ENCODE measurements at places on chromosomes 7 and 10.

- peak; percentile 13 for DNase-seq
These were observed 33.9 kb upstream of the EEPD1 start for GRCh38 chr7:36119005-36119706.

- no peak for DNase-seq
These were observed 13.5 kb downstream of the AHR start for GRCh38 chr7:17311952-17312351.

DNA sequence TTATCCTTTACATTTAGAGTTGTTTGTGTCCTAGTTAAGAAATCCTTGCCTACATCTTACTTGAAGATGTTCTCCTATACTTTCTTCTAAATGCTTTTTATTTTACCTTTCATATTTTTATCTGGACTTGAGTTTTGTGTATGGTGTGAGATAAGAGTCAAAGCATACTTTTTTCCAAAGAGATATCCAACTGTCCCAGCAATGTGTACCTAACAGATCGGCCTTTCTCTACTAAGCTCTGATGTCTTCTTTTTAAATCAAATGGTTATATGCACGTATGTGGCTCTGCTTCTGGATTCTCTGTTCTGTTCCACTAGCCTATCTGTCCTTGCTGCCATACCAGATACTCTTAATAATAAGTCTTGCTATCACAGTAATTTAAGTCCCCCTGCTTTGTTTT is 7.2 kb downstream of the IKZF5 start:
- no peak for DNase-seq

DNA sequence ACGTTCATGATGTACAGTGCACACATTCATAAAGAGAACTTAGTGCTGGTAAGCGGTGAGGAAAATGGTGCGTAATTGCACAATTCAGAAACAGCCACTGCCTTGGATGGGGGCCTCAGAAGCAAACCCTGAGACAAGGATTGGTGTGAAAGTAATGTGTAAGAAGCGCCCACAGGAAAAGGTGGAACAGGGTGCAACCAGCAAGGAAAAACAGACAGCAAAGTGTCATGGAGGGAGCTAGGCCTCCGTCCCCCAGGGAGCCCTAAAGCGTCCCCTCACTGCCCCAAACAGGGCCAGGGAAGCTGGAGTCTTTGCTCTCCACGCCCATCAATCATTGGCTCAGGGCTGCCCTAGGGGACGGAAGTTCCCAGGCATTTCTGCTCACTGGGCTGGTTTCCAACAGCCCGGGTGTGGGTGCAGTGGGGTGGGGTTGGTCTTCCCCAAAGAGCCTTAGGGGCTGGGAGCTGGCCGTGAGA is 9.6 kb upstream of the C10orf105 start:
- peak; percentile 86 for DNase-seq

DNA sequence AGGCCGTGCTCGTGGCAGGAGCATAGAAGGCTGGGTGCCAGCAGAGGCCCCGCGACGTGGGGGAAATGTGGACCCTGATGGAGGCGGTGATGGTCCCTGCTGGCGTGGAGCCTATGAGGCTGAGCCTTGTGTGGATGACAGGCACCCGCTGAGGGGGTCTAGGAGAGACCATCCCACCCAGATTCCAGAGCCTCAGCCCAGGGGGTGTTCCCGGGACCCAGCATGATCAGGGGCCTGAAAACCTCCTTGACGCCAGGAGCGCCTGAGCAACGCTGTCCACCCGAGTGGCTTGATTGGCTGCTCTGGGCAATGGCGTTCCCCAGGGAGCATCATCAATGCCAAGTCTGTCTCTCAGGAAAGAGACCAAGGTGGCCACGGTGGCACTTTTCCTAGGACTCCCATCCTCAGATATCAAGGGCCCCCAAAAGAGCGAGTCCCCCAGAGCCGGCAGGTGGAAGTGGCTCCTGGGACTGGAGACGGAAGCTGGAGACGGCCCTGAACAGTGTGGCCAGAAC is 61.1 kb downstream of the PWWP2B start:
- no peak for DNase-seq

GRCh38 chr7:151664268-151664667 is 144.6 kb upstream of the RHEB start:
- no peak for DNase-seq

GRCh38 chr10:133422223-133422806 is 2.1 kb downstream of the SPRN start:
- no peak for DNase-seq

- DNase-seq: no peak
These were observed 20.3 kb upstream of the PFKP start for GRCh38 chr10:3046981-3047547.

DNA sequence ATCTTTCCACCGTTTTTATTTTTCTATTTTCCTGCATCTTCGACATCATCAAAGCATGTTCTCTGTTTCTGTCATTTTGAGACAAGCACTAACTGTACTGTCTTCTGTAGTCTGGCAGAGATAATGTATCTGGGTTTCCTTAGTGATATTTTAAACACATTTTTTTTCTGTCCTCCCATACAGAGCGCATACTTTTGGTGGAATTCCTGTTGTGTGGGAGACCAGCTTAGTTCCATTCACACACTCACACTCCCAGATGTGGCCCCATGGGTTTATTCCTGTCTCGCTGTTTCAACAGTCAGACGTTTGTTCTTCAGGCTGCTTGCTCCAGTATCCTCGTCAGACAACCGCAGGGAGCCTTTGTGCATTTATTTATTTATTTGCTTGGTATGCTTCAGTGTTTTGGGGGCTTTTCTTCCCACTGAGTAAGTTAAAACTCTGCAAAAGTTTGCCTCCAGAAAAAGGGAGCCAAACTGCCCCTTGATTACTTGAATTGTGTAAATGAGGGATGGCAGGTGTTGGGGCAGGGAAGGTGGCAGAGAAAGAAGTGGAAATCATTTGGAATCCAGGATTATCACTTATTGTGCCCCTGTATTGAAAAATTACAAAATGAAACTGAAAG is 456.8 kb upstream of the KLF6 start:
- DNase-seq: no peak

DNA sequence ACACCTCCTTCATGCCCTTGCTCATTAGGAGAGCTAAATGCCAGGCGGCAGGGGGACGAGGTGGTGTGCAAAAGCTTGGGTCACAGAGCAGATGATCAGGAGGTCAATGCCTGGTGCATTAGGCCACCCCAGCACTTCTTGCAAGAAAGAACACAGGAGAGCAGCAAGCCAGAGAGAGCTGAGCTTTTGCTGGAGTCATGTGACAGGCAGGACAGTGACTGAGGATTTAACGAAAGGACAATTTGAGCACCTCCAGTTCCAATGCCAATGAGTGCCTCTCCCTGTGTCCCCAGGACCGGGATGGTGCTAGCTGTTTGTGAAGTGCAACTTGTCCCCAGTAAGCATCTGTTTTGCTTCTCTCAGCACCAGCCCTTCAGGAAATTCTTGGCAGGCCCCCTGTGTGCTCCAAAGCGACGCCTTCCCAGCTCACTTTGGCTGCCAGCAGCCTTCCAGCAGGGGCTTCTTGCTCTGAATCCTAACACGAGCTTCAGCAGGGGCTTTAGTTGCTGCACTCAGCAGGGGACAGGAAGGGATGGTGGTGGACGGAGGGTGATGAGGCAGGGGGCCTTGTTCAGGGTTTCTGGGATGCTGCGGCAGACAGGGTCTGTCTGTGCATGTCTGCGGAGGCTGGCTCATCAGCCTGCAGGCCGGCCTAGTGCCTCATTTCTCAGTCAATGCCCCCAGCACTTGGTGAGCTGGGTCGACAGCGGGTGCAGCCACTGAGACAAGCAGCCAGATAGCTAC is 368.1 kb downstream of the RPS24 start:
- no peak for DNase-seq

- peak; percentile 13 for DNase-seq
These were observed 38.4 kb downstream of the ADRB1 start for GRCh38 chr10:114081911-114082583.

DNA sequence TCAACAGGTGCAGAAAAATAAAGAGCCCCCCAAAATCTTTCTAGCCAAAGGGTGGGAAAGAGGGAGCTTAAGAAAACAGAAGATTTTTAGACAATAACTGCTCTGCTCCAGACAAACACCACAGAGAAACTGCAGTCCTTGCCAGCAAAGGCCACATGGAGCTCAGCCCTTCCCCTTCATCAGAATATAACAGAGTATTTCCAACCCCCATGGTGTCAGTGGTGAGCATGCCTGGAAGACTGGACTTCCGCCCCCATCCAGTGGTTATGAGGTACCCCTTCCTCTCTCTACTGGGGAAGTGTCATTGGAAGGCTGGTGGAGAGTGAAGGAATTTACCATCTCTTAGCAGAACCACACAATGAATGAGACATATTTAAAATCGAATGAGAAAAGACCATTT is 1007.3 kb upstream of the CELF2 start:
- DNase-seq: no peak

DNA sequence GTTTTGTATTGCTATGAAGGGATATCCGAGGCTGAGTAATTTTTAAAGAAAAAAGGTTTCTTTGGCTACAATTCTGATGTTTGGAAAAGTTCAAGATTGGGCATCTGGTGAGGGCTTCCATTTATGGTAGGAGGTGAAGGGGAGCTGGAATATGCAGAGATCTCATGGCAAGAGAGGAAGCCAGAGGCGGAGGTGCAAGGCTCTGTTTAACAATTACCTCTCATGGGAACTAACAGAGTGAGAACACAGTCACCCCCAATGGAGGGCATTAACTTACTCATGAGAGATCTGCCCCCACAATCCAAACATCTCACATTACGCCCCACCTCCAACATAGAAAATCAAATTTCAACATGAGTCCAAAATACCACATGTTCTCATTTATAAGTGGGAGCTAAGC is 62.0 kb downstream of the AKR1D1 start:
- no peak for DNase-seq

DNA sequence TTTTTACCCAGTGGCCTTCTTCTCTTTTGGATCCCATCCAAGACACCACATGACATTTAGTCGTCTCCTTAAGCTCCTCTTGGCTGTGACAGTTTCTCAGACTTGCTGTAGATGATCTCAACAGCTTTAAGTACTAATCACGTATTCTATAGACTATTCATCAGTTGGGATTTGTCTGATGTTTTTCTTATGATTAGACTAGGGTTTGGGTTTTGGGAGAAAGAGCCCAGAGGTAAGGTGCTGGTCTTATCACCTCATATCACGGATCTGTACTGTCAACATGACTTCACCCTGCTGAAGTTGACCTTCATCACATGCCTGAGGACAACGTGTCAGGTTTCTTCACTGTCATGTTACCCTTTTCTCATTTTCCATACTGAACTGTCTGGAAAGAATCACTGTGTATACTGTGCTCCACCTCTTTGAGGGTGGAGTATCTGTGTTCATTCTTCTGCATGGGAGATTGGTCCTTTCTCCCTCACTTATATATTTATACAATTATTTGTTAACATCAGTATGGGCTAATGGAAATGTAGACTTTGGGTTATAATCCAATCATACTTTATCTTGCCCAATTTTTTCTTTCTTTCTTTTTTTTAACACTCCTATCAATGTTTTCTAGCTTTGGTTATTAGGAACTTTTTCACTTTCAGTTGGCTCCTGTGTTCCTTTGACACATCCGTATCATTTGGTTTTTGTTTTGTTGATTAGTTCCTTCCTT is 6.4 kb upstream of the HKDC1 start:
- DNase-seq: no peak

DNA sequence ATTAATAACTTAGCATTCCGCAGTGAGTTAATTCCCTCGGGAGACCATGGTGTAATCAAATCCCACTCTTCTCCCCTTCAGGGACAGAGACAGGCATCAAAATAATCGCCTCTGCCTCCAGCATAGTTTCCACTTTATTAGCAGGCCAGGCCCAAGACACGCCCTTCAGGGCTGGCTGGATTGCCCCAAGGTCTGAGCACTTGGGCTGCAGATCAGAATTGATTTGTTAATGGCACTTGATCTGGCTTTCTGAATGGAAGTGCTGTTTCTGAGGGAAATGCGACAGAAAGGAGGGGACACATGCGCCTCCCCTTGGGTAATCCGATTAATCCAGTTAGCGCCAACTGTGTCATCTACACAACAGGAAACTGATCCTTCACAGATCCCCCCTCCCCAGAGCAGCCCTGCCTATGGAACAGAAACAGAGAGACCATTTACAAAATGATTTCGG is 15.6 kb downstream of the CHAT start:
- DNase-seq: peak; percentile 2

GRCh38 chr7:67825356-67825755 is 828.7 kb downstream of the TYW1 start:
- DNase-seq: no peak

GRCh38 chr10:128526791-128527375 is 400.7 kb upstream of the MKI67 start:
- DNase-seq: peak; percentile 10

- no peak for DNase-seq
These were observed 233.6 kb downstream of the BAMBI start for GRCh38 chr10:28910956-28911355.

DNA sequence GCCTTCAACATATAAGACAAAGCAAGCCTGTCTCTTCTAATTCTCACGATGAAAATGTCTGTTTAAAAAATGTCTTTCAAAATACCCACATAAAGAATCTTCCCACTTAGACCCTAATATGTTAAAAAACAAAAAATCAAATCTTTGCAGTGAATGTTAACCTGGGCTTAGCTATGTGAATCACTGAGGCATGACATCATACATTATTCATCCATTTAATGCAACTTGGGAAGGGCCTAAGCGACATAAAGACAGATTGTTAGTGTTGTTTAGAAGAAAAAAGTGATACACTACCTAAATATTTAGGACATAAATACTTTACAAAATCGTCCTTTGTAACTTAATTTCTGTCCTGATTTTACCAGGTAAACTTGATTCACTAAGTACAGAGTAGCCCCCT is 648.5 kb upstream of the NRP1 start:
- DNase-seq: no peak

DNA sequence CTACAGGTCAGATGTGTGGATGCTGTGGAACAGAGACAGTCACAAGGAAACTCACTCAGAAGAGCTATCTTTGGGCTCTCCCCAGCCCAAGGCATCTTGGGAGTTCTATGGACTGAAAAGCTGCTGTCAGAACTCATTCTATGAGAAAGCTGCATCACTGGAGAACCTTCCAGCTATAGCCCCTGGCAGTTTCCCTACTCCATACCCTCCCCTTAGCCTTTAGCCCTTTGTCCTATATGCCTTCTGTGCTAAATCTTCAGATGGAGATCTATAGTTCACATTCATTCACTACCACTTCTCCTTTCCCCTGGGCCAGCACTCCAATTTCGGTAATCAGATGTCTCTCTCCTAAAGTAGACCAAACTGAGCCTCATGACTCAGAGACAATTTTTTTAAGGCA is 6.9 kb downstream of the WNT8B start:
- DNase-seq: no peak

DNA sequence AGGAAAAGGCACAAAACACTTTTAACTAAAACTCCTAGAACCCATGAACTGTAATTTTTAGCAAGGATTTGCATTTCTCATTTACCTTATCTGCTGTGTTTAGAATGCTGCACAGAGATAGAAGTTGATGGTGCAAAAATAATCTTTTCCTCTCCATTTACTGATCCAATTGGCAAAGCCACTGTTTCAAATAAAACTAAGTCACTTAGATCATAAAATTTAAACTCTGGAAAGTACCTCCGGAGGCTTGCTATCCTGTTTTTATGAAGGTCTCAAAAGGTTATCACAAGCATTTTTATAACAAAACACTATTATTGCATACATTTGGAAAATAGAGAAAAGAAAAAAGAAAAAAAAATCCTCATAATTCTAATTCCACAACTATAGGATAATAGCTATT is 7.6 kb downstream of the CPA2 start:
- DNase-seq: no peak

GRCh38 chr7:106367018-106367420 is 82.2 kb upstream of the NAMPT start:
- DNase-seq: peak; percentile 80

- no peak for DNase-seq
These were observed 8.3 kb downstream of the PEX1 start for GRCh38 chr7:92520024-92520423.
